ENCODE measurements at places on chromosomes 11 and 22.

- no peak for DNase-seq
These were observed 36.9 kb downstream of the DGCR2 start for GRCh38 chr22:19085233-19085718.

GRCh38 chr22:20235389-20235991, 32.6 kb downstream of the RTN4R start:
- no peak for DNase-seq

DNA sequence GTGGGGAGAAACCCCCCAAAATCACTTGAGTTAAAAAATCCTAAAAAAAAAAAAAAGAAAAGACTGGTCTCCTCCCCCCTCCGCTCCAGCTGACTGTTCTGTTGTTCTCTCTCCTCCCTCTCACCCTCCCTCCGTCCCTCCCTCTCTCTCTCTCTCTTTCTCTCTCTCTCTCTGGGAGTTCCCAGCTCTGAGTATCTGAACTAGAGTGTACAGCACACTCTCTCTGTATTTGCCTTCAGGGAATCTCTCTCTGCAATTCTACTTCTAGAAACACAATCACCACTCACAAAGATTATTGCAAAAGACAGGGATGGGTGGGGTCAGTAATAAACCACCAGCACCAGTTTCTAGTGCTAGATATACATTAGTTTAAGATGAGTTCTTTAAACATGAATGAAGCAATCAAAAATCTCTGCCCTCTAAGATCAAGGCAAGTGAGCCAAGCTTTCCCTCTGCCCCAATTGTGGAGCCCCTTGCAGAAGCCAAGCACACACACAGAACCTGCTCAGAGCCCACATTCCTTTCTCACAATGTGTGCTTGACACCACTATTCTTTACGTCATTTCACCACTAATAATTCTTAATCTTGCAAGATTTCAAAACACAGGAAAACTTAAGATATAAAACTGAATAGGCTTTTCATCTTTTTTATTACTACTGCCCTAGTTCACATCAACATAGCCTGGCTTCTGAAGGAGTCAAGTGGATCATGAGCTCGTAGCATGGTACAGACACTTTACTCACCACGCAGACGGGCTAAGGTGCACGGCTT, 133.5 kb downstream of the RBFOX2 start:
- no peak for DNase-seq

- no peak for DNase-seq
These were observed 7.3 kb upstream of the SPINDOC start for GRCh38 chr11:63805844-63806415.

DNA sequence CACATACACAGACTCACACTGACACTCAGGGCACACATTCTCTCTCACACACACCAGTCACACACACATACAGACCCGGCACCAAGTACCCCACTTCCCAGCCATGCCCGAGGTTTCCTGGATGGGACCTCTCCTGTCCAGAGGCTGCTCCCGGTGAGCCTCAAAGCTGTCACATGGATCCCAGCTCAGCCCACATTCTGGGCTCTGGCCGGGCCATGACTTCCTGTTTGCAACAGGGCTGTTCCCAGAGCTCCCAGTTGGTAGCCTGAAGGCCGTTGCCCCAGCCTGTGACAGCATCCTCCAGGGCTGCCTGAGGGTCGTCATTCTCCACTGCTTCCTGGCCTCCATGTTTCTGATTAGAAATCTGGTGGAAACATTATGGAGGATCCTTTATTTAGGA, 14.6 kb upstream of the CYP2D6 start:
- DNase-seq = no peak

GRCh38 chr11:66985508-66986177, 10.5 kb downstream of the C11orf86 start:
- DNase-seq = no peak

GRCh38 chr11:1824221-1825038, 10.4 kb upstream of the SYT8 start:
- no peak for DNase-seq

- no peak for DNase-seq
These were observed 4.1 kb downstream of the LRRC32 start for GRCh38 chr11:76666408-76666807.

- DNase-seq = peak; percentile 9
These were observed 2.0 kb downstream of the CREB3L1 start for GRCh38 chr11:46279126-46280099.

- no peak for DNase-seq
These were observed 334.8 kb downstream of the GUCY1A2 start for GRCh38 chr11:106683435-106683834.

- no peak for DNase-seq
These were observed 187.6 kb downstream of the MSANTD4 start for GRCh38 chr11:105834461-105834860.

DNA sequence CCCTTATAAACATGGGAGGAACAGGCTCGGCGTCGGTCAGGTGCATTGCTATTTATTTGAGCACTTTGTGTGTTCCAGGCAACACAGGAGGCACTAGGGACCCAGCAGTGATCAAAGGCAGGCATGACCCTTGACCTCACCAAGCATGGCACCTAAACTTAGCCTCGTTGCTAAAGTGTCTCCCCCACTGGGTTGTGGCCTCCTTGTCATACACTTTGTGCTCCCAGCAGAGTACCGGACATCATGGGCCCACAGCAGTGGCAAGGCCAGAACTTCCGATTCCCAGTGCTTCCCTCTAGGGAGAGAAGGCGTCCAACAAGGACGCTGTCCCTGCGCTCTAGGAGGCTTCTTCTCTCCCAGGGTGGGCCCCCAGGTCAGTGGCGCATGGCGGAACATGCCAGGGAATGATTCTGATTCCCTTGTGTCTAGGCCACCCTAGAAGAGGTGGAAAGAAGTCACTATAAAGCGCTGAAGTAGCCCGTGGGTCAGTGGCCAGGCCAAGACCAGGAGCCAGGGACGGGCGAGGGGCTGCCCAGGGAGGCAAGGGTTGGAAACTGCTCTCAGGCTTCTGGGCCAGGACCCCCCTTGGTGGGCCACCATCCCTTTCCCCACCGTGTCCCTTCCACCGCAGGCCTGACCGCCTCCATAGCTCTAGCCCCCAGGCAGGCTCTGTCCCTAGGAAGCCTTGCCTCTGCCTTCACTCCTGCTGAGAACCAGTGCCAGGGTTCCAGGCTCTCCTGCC, 19.7 kb downstream of the TOM1 start:
- no peak for DNase-seq

- no peak for DNase-seq
These were observed 129.2 kb downstream of the ARL14EP start for GRCh38 chr11:30452114-30452513.

DNA sequence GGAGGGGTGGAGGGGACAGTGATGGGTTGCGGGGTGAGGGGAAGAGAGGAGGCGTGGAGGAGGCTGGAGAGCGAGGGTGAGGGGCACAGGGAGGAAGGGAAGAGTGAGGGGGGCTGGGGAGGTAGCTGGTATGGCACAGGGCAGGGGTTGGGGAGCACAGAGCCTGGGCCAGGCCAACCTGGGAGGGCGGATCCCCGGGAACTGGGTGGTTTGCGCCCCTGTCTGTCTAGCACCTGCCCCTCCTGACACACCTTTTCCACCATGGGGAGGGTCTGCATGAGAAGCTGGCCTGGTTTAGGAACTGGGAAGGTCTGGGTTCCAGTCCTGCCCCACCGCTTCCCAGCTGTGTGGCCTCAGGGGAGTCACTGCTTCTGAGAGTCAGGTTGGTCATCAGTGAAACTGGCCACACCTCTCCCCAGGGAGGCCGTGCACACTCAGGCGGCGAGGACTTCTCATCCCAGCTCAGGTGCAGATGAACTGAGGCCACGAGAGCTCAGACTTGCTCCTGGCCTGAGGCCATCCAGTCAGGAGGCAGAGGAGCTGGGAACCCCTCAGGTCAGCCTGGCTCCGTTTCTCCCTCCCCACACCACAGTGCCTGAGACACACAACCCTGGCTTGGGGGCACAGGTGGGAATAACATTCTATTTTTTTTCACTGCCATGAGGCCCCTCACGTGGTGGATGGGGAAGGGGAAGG, 95.6 kb downstream of the PHF21B start:
- no peak for DNase-seq

DNA sequence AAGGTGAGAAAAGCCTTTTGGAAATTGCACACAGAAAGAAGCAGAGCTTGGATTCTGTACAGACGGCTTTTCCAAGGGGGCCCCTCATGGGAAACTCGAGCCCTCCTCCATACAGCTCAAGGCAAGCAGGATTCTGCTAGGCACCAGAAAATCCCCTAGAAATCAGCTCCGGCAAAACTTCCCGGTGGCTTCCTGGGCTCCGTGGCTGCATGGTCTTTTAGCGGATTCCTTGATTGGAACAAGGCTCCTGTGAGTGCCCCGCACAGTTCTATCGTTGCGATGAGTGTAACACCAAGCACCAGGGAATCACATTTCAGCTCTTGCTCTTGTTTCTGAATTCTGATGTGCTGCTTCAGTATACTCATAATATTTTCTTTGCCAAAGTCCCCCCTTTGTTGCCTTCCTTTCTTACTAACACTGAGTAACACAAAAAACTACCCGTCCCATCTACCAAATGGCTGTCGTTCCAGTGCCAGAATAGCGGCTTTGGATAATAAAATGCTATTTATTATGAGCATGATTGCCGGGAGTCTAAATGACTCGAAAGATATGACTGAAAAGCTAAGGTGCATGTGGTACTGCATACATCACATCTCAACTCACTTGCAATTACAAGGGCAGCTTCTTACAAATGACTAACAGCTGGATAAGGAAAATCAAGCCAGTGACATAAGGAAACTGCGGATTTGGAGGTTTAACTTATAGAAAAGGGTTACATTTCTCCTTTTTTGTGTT, 494.1 kb downstream of the DLG2 start:
- peak; percentile 2 for DNase-seq

DNA sequence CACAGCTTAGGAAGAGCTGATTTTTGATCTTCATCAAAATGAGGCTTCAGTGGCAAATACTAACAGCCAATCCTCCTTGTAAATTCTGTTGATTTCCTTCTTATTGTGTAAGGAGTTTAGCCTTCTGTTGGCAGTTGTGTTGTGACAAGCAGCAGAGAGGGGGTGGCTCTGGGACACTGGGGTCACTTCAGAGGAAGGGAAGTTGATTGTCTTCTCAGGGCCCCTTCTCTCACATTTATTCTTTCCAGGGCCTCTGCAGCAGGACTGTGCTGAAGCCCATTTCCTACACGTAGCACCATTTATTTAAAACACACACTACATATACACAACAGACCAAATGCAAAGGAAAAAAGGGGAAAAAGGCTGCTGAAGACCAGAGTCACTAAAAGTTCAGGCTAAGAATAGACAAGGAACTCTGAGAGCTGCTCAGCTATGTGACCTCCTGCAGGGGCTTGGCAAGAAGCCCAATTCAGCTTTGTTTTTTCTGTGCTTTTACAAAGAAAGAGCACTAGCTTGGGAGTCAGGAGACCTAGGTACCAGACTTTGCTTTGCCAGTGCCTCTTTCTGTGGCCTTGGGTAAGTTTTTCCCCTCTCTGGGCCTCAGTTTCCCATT, 28.3 kb upstream of the UPB1 start:
- no peak for DNase-seq

DNA sequence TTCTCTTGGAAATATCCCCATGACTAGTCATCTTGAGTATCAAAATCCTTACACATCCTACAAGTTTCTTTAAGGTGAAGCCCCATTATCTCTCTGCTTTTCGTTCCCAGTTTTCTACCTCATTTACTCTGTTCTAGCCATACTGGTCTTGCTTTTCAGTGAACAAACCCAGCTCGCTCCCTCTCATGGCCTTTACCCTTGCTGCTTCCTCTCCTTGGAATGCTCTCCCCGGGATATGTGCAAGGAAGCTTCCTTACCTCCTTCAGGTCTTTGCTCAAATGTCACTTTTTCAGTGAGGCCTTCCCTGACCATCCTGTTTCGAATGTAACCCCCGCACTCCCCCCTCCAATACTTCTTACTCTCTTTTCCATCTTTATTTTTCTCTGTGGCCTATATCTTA, 331.8 kb downstream of the DYNC2H1 start:
- no peak for DNase-seq

DNA sequence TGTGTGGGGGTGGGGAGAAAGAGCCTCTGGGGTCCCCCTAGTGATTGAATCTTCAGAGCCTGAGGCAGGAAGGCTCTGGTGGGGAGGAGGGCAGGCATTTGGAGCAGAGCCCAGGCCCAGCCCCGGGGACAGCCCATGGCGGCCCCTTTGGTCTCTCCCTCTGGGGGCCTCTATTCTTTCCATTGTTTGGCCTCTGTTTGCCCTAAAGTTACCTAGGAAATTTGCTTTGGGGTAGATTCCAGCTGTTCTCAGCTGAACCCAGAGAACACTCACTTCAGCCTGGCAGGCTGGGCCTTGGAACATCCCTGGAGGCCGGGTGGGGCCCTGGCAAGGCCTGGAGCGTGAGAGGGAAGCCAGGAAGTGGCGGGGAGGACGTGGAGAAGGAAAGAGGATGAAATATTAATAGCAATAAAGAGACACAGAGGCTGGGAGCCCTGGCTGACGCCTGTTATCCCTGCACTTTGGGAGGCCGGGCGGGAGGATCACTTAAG, 22.9 kb upstream of the A4GALT start:
- DNase-seq = no peak

DNA sequence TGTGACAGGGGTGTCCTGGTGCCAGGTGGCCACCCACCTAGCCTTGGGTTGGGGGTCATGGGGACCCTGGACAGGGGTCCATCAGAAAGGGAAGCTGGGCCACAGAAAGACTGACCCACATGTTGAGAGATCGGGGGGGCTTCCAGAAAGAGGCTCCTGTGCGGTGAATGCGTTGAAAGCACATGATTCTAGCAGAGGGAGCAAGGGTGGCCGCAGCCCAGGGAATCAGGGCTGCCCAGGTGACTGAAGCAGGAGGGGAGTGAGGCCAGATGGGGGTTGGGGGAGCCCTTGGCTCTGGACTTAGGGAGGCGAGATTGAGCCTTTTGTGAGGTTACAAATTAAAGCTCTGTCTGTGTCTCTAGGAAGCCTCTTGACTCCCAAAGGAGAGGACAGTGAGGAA, 80.7 kb downstream of the MORC2 start:
- no peak for DNase-seq

- DNase-seq = peak; percentile 4
These were observed 61.5 kb upstream of the SLC25A18 start for GRCh38 chr22:17501679-17502285.

DNA sequence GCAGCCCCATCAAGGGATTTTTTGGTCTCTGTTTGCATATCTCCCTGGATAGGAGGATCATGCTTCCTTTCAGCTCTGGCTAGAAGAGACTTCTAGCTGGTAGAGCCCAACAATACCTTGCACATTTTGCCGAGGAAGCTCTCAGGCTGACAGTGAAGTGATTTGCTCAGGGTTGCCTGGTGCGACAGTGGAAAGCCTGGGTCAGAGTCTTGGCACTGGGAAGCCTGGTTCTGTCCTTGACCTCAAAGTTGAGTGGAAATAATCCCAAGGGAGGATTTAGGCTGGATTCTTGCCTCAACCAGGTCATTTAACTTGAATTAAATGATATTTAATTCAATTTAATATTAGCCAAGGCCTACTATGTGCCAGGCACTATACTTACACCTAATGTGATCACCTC, 24.4 kb upstream of the ALG8 start:
- no peak for DNase-seq

- peak; percentile 60 for DNase-seq
These were observed 58.8 kb downstream of the MCM5 start for GRCh38 chr22:35458547-35459422.
